Left lobe of liver (tissue), 2 donors: ENCODE measurements at places on chromosomes 7 and 10. TPM values are rescaled to one million over a fixed set of nuclear protein-coding genes. Genes with fewer than 3 reads are reported as not detected.
A peak's percentile ranks its signal among the peaks of the same experiment; 100 is the strongest.

GRCh38 chr10:12444981-12445700 is 95.8 kb downstream of the CAMK1D start:
- no peak for DNase-seq

- no peak for DNase-seq
These were observed 35.1 kb upstream of the COBL start for GRCh38 chr7:51351661-51352060.

GRCh38 chr7:7851381-7851780 is 117.2 kb upstream of the GLCCI1 start:
- no peak for DNase-seq

DNA sequence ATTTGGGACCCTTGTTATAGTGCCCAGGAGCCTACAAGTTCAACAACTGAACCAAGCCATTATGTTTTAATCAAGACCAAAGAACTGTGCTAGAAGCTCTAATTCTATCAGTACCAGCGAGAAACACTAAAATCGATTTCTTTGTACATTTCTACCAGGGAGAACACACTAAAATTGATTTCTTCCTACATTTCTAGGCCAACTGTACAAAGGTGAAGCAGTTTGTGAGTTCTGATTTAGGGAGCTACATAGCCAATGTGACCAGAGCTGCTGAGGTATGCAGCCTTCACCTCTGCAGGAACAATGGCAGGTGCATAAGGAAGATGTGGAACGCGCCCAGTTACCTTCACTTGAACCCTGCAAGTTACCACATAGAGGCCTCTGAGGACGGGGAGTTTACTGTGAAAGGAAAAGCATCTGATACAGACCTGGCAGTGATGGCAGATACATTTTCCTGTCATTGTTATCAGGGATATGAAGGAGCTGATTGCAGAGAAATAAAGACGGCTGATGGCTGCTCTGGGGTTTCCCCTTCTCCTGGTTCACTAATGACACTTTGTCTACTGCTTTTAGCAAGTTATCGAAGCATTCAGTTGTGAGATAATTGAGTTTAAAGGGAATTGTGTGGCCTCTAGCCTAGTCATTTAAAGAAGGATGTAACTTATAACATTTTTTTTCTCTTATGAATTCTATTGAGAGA is 31.7 kb downstream of the HYAL4 start:
- peak; percentile 52 for DNase-seq

DNA sequence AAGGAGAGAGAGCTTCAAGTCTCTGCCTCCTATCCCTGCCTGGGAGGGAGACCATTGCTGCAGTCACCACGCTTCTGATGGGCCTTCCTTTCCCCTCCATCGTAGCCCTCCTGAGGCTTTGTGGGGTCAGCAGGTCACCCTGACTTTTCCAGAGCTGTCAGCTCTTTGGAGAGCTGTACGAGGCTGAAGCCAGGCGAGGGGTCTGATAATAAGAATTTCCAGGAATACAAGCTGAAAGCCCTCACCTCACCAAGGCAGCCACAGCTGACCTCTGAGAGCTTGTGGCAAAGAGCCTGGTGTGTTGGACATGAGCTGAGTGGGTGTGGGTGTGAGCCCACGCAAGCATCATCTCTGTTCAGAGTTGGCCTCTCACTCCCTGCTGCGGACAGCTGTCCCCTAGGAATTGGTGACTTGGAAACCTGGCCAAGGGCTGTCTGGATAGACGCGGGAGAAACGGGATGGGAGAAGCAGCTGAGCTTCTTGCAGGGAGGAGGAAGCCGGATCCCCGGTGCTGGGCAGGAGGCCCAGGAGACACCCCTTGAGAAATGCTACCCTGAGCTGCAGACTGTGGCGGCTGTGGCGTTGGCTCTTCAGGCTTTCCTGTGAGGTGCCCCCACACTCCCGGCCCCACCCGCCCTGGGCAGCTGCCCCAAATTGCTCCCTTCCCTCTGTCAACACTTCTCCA is 122.1 kb upstream of the BTBD16 start:
- no peak for DNase-seq

DNA sequence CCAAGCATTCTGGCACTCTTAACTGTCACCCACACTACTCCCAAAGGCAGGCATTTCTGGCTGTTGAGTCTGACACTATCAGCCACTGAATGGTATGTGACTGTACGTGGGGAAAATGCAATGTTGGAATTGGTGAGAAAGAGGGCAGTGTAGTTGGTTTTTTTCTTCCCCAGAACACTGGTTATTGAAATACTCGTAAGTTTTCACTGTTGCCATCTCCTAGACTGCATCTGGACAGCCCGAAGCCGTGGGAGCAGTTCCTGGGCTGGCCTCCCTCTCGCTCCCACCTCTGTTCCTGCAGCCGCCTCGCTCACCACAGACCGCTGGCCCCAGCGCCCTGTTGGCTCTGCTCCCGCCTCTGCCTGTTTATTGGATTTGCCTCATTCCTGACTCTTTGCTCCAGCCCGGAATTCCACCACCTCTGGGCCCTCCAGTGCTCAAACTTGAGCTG is 5.7 kb downstream of the PLCE1 start:
- peak; percentile 51 for DNase-seq

DNA sequence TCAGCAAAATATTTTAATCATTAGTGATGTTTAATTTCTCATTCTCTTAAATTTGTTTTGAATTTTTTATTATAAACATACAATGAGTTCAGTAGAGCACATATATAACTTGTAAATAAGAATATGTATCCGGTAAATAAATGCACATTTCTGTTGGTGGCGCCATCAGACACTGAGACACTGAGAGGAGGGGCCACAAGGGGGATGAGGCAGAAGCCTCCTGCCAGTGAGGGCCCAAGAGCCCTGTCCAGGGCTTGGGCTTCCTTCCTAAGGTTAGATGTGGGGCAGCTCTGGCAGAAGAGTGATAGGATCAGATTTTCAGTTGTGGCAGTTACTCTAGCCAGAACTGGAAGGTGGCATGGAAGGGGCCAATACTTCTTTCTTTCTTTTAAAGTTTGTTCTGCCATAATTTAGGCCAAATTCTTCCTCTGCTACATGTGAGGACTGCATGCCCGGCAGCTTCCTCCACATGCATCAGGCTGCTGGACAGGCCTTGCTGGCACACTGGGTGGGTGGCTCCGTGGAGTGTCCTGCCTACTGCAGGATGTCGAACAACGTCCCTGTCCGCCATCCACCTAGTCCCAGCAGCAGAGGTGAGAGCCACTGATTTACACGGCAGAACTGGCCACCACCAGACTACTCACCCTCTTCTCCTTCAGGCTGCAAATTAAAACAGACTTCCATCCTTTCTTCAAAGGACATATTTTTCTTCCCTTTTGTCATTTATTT is 13.2 kb downstream of the PTPRN2 start:
- DNase-seq: no peak

DNA sequence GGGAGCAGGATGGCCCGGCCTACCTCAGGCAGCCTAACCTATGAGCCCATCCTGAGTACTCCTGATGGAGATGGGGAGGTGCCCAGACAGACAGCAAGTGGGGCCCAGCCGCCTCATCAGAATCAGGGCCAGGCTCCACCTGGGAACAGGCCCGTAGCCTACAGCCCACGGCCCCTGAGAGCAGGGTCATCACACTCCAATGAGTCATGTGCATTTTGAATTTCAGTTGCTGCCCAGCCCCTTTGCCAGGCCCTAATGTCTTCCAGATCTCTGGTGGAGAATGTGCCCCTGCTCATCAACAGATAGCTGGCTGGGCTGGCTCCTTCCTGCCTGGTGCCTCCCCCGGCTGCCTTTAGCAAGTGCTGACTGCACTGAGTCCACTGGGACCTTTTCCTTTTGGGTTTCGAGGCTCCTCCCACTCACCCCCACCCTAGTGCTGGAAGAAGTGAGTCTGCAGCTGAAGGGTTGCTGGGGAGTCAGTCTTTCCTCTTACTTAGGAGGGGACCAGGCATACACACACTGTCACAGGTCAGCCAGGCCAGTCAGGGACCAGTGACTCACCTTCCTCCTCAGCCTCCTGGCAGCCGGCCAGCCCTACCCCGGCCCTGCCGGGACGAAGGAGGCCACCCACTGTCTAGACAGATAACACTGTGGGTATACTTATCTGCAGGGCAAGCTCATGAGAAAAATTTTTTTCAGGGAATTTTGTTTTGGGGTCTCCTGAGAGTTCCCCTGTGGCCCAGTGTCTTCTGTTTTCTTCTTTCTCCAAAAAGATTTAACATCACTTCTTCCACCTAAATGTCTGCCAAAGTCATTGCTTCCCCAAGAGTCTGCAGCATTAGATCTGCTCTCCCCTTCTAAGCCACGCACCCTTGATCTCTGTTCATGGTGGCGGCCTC is 9.1 kb upstream of the ASIC3 start:
- no peak for DNase-seq

GRCh38 chr7:131008840-131009711 is 275.1 kb upstream of the KLF14 start:
- no peak for DNase-seq

Gene CHN2
- 56.5 TPM for total RNA-seq

Gene LLCFC1
- not detected for total RNA-seq

Gene C10orf95
- total RNA-seq: not detected

Gene SYT15B
- total RNA-seq: 0.83 TPM
